Stimulated activated CD8-positive, alpha-beta memory T cell treated with anti-CD3 and anti-CD28 coated beads, Interleukin-7, amount 100 ng/mL, for 1 hour (primary cell): ENCODE measurements at places on chromosomes 1 and 21.

DNA sequence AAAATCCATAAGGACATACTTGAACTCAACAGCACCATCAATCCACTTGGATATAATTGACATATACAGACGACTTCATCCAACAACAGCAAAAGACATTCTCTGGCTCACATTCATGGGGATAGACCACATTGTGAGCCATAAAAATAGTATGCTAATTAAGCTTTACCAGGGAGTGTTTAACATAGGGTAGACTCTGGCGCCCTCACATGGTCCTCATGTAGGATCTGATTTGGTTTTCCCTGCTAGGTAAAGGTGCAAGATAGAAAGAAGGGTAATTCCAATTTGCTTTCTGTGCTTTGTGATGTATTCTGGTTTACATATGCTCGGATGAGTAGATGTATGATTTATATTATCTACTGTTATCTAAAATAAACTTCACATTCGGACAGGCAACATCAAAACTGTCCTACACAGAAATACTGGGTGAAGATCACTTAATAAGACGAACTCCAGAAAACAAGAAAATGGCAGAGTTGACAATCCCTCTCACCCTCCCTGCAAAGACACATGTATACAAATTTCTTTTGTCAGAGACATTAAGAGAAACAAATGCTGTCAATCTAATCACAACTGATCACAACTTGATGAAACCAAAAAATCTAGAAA, 27.7 kb downstream of the CR1L start:
- DNase-seq = no peak

GRCh38 chr1:183810121-183810520, 5.2 kb downstream of the RGL1 start:
- no peak for DNase-seq

GRCh38 chr1:3234281-3234680, 165.3 kb downstream of the PRDM16 start:
- no peak for DNase-seq

DNA sequence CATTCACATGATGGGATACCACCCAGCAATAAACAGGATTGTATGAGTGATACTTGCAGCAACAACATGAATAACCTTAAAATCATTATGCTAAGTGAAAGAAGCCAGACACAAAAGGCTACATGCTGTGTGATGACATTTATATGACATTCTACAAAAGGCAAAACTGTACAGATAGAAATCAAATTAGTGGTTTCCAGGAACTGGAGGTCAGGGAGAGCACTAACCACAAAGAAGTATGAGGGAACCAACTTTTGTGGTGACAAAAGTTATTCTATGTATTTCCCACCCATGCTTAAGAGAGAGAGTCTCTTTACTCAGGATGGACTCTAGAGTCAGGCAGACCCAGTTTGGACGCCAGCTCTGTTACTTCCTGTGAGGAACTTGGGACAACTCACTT, 364.5 kb upstream of the DAB1 start:
- DNase-seq = no peak

DNA sequence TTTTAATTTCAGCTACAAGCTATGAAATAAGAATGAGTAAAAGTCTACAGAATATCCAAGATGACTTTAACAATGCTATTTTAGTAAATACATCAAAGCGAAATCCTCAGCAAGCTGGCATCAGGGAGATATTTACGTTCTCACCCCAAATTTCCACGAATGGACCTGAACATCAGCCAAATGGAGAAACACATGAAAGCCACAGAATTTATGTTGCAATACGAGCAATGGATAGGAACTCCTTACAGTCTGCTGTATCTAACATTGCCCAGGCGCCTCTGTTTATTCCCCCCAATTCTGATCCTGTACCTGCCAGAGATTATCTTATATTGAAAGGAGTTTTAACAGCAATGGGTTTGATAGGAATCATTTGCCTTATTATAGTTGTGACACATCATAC, 13.7 kb upstream of the CLCA1 start:
- no peak for DNase-seq

DNA sequence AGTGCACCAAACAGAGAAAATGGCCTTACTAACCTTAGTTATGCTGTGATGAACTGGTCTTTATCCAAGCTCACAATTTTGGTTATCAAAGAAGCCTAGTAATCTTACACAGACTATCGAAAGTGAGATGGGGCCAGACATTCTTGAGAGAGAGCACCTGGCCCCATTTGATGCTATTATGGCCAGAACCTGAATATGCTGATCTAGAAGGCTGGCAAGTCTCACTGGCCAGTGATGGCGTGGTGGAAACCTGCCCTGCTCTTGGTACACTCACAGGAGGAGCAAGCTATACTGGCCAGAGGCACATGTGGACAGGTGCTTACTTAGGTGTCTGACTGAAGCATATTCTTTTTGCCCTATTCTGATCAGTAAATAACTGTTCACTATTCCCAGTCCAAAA, 357.8 kb upstream of the ZRANB2 start:
- no peak for DNase-seq

GRCh38 chr1:201490708-201491131, 16.2 kb downstream of the CSRP1 start:
- DNase-seq = no peak

- no peak for DNase-seq
Measured at GRCh38 chr1:221880182-221880581, 138.3 kb upstream of the DUSP10 start.

GRCh38 chr1:109259674-109260557, 10.6 kb downstream of the CELSR2 start:
- no peak for DNase-seq

- DNase-seq = no peak
Measured at GRCh38 chr1:50423670-50424000, 392 bp upstream of the DMRTA2 start.

DNA sequence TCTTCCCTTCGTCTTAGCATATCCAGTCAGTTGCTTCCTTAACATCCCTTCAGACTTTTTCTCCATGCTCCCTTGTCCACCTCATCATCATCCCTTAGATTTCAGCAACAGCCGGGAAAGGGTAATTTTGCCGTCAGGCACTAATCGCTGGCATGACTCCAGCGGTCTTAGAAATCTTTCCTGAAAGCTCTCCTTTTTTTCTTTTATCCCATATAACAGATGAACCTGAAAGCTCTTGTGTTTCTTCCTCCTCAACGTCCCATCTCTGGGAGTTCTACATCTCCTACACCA, 10.4 kb upstream of the BOLA1 start:
- no peak for DNase-seq

GRCh38 chr1:205365945-205366463, 9.3 kb upstream of the KLHDC8A start:
- DNase-seq = no peak

DNA sequence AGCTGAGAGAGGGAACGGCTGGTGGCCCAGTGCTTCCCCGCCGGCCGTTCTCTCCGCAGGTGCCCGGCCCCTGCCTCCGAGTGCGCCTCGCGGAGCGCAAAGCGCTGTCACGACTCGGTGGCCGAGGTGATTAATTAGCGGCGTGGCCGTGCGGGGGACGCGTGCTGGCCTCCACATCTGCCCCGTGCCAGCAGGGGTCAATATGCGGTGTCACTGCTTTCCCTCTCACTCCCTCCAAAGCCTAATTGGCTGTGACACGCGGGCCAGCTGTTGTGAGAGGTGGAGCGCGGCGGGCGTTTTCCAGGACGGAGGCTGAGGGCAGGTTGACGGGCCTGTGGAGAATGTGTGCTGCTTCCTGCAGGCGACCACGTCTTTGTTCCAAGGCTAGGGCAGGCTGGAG, 239.0 kb downstream of the LMX1A start:
- no peak for DNase-seq

DNA sequence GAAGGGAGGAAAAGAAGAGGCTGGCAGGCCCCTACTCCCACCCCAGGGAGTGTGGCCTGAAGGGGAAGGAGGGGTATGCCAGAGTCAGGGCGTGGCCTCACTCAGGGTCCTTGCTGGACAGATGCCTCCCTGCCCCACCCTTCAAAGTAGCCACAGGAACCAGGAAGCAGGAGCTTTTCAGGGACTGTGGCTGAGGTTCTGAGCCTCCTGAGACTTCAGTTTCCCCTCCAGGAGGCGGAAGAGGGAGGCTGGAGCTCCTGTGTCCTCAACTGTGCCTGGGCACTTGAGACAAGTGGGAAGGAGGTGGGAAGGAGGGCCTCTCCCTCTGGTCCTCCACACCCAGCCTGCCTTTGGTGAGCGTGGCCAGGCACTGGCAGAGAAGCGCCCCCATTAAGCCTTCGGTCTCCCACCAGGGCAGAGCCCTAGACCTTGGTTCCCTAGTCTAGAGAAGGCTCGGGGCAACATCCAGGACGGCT, 5.3 kb downstream of the CELSR2 start:
- no peak for DNase-seq

DNA sequence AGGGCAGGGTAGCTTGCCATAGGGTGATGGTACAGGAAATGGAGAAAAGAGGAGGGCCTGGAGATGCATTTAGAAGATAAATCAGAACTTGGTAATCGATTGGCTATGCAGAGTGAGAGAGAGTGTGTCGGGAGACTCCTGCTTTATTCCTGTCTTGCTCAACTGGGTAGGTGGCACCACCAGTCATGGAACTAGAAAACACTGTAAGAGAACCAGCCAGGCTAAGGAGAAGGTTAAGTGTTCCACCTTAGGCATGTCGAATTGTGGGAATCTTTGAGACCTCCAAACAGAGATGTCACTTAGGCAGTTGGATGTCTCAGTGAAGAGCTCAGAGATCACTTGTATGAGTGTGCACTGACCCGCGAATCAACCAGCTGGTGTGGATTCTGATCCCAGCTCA, 28.7 kb upstream of the RD3 start:
- no peak for DNase-seq

- no peak for DNase-seq
Measured at GRCh38 chr1:233386336-233386735, 58.8 kb downstream of the MAP3K21 start.

DNA sequence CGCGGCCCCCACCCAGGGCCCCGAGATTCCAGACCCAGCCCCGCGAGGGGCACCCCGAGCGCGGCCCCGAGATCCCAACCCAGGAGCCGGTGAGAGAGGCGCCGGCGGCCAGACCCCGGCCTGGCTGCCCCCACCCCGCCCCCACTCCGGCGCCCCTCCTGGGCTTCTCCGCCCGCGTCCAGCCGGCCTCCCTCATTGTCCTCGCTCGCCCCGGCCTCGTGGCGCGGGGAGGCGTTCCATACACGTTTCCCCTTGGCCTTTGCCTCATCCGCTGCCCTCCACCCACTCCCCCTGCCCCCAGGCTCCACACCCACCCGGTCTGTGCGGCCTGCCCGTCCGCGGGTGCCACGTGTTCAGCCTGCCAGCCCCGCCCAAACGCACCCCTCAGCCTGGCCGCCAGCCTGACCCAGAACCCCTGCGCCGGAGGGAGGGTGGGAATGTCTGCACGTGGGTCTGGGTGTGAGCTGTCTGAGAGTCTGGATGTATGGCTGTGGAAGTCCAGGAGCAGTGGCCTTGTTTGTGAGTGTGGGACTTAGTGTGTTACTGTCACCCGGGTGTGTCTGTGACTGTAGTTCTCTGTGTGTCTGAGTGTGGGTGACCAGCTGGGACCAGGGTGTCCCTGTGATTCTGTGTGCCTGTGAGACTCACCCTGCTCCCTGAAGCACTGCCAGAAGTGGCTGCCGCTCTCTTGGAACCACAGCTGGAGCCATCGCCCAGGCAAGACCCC, 681 bp downstream of the B4GALT2 start:
- no peak for DNase-seq

- DNase-seq = no peak
Measured at GRCh38 chr1:29962831-29963247, 726.5 kb downstream of the PTPRU start.
